ENCODE measurements at places on chromosomes 16 and 17. TPM values are rescaled to one million over a fixed set of nuclear protein-coding genes. Genes with fewer than 3 reads are reported as not detected.

Gene SLC6A2
- 0.65 TPM for total RNA-seq

Gene TBC1D28
- not detected for total RNA-seq

Gene METTL22
- 25.1 TPM for total RNA-seq

Gene LRRC75A
- total RNA-seq, result 4.0 TPM

Gene KRTAP9-8
- not detected for total RNA-seq

All from subcutaneous adipose tissue (tissue), 4 donors.